Activated T-helper 1 cell treated with anti-CD3 and anti-CD28 coated beads, Interleukin-2, amount 50 U/mL, for 16 hours (primary cell): ENCODE measurements at places on chromosomes 5 and 9.

- DNase-seq = no peak
These were observed 243.2 kb downstream of the BRINP1 start for GRCh38 chr9:119126040-119126439.

GRCh38 chr5:51604324-51604723, 221.1 kb downstream of the ISL1 start:
- no peak for DNase-seq

DNA sequence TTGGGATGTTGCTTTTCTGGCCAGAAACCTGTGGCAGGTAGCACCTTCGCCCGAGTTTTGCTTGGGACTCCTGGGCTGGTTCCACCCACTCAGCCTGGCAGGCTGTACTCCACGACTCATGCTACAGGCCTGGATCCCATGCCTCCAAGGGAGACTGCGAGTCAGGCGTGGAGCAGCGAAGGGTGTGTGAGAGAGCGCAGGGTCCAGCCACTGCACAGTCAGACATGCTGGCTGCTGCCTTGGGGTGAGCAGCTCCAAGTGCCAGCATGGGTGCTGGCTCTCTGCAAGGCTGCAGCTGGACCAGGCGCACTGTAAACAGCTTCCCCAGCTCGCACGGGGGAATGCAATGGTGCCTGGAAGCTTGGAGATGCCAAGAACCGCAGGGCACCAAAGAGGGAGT, 249.6 kb upstream of the EDIL3 start:
- DNase-seq = no peak

GRCh38 chr5:44532981-44533380, 143.8 kb upstream of the FGF10 start:
- DNase-seq = no peak

- no peak for DNase-seq
These were observed 590.3 kb upstream of the C9orf72 start for GRCh38 chr9:28163619-28164018.

- no peak for DNase-seq
These were observed 182.1 kb upstream of the TRIM32 start for GRCh38 chr9:116504893-116505480.

DNA sequence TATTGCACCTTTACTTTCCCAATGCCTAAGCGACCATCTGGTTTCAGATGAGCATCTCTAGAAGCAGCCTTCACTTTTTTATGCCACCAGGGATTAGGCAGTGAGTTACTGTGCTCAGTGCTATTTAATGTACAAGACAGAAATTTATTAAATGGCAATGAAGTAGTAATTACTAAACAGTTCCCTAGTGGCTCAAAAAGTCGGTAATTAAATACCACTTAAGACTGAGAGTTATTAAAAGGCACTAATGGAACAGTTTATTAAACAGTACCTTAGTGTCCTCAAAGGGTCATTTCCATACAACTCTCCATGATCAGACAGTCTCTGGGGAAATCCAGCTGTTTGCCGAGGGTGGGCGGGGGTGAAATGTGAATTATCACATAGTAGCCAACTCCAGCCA, 42.3 kb downstream of the LHFPL2 start:
- DNase-seq = no peak

- DNase-seq = no peak
These were observed 377.8 kb downstream of the CHSY3 start for GRCh38 chr5:130282049-130282448.

DNA sequence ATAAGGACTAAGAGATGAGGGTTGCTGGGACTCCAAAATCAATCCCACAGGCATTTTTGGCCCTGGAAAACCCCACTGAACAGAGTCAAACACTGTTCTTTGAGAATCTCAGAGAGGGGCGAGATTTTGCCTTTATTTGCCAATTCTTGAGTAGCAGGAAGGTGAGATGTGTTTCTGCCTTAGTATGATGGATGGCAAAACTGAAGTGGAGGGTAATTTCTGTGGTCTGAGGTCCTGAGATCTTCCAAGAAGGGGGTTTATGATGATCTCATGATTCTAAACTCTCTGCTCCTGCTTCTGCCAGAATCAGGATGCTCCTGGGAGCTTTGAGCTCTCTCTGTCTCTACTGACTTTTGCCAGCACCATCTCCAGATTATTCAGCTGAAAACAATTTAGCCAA, 174.8 kb upstream of the CLINT1 start:
- DNase-seq = no peak

- DNase-seq = no peak
These were observed 47.3 kb downstream of the SLC12A7 start for GRCh38 chr5:1064383-1065142.

DNA sequence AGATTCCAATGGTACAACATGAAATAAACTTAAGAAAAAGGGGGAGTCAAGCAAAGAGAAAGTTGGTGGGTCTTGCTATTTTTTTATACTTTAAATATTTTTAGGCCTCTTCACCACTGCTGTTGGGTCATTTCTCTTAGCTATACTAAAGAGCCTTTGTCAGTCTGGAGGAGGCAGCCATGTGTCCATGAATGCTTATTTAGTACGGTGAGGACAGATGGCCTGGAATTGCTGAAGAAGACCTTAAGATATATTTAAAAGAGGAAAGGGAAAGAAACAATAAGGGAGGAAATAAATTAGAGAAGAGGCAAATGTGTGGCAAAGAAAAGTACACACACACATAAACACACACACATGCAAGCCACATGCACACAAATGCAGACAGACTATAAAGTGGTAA, 560.5 kb upstream of the MEF2C start:
- DNase-seq = no peak

DNA sequence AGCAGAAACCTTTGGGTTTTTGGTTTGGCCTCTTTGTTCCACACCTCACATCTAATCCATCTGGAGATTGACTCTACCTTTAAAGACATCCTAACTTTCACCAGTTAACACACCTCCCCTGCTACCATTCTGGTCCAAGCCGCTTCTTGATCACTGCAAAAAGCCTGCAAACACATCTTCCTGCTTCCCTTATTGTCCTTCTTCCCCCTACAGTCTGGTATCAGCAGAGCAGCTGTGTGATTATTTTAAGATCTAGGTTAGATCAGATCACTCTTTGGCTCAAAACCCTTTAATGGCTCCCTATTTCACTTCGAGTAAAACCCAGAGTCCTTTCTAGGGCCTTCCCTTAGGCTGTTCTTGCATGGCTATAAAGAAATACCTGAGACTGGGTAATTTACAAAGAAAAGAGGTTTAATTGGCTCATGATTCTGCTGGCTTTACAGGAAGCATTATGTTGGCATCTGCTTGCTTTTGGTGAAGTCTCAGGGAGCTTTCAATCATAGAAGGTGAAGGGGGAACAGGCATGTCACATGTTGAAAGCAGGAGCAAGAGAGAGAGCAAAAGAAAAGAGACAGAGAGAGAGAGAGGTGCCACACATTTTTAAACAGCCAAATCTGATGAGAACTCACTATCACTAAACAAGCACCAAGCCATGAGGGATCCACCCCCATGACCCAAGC, 1.5 kb upstream of the TEX10 start:
- DNase-seq = no peak

DNA sequence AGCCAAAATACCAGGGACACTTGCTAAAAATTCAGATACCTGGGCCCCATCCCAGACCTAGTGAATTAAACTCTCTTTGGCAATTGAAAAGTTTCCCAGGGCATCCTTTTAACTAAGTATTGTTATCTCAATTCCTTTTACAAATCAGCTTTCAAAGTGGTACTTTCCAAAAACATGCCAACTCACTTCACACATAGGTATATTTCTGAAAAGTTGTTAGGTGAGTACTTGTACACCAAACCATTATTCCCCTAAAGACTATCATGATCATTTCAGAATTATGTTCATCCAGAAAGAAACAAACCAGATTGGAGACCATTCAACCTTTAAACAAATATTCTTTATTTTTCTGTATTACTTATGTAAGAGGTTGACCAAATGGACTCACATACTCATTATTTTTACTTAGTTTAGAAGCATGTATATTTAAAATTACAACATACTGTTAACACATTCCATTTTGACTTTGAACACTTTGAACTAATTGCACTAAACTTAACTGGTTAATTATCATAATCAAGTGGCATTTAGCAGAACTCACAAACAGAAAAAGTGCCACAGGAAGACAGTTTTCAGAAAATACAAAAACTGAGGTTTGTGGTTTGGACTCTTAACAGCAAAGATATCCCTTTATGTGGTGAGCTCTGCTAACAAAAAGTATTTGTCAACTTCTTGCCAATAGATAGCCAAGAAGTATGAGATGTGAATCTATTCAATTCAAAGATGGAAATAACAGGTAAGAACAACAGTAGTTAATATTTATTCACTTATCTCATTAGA, 40.7 kb downstream of the KIAA0825 start:
- DNase-seq = no peak

- DNase-seq = no peak
These were observed 33.8 kb upstream of the PANK3 start for GRCh38 chr5:168612996-168613395.

DNA sequence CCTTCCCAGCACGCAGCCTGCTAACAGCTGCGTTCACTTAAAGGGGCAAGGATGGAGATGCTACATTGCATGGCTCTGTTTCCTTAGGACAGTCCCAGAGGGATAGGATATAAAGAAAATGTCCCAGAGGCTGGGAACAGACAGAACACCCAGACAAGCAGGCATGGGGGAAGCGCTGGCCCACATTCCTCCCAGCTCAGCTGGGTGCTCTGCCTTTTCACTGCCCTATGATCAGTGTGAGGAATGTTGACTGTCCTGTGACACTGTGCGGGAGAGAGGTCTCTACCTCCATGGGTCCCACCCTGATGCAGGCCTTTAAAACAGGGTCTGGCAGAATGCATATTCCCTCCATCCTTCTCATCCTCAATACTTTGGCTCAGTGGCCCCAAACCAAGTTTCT, 459.4 kb upstream of the DMAC1 start:
- no peak for DNase-seq

DNA sequence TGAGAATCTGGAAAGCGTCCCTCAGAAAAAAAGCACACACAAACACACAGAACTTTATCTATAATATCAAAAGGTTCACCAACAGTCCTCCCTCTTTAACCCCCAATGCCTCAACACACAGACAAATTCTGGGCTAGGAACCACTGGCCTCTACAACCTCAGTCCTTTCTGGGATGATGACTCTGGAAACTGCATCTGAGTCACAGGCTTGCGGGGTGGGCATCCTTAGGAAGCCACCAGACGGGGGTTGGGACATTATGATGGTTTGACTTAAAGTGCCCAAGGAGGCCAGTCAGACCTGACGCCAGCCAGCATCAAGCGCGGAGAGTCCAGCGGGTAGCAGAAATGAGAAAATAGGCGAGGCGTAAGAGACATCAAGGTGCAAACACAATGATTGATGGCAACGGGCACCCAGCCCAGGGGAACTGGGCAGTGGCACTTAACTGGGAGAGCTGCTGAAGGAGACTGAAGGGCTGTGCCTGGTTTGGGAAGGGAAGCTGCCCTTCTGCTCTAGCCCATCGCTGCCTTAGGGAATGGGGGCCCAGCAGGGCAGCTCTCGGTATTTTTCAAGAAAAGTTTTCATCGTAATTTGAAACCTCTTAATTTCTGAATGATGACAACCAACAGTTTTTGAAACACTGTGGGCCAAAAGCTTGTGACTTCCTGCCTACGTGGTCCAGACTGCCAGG, 20.7 kb downstream of the SPRY4 start:
- DNase-seq = no peak

GRCh38 chr9:18606281-18606680, 132.3 kb downstream of the ADAMTSL1 start:
- DNase-seq = no peak

DNA sequence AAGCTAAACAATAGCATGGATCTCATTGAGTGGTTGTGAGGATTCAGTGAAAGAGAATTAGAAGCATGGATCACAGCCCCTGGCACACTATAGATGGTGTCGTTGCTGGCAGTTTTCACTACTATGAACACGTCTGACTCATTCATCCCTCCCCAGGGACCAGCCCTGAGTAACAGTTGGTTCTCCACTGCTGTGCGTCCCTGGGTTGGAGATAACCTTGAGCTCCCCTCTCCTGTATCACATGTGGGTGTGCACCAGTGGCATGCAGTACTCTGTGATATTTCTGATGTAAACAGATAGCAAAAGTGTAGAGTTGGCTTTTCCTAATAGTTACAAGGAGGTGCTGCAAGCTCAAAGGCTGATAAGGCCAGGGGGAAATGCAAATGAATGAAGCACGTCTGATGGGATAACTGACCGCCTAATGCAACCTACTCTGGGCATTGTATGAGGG, 8.8 kb upstream of the LCP2 start:
- no peak for DNase-seq

DNA sequence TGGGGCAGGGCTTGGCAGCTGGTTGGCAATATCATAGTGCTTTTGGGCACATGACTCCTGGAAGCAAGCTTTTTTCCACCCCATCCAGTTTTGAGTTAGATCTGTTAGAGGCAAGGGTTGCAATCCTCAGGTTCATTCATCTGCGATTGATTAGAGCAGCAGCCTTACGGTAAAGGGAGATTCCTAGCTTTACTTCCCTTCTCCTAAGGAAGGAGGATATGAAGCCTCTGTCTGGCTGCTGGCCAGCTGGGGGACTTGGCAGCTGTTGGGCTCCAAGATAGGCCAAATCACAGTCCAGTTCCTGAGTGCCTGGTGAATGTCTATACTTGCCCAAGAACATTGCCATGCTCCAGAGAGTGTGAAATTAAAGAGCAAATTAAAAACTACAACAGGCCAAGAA, 113.4 kb upstream of the CCNH start:
- DNase-seq = no peak

GRCh38 chr5:132008961-132009680, 2.3 kb downstream of the ACSL6 start:
- DNase-seq = no peak

GRCh38 chr5:74020503-74020902, 394.5 kb downstream of the ARHGEF28 start:
- DNase-seq = no peak

- no peak for DNase-seq
These were observed 43.2 kb downstream of the WWC1 start for GRCh38 chr5:168334695-168335094.

DNA sequence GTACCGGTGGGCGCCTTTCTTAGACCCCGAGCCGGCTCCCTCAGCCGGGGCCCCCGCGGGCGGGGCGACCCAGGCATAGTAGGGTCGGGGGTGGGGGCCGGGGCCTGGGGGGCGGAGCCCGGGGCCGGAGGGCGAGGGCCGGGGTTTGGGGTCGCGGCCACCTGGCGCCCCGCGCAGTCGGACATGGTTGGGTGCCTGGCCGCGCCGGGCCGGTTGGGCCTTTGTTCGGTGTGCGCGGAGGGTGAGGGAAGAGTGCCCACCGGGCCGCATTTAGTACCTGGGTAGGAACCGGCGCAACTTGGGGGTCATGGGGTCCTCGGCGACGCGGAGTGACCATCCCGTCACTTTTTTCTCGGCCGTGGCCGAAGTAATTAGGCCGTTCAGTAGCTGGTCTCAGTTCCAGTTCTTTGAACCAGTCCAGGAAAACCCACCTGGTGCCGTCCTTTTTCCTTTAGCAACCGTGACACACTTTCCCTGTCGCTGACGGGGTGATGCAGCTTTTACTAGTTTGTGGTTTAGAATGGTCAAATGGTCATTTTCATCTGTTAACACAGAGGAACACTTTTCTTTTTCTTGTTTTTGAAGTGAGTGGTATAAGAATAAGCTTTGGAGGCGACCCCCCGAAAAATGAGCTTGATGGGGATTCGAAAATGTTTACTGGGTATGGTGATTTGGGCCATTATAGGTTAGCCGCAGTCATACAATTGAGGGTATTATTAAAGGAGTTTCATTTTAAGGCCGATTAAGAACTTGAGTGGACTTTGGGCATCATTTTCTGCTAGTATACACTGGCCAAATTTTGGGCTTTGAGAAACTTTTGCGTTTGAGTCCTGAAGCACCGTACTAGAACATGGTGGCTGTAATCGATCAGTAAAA, 589 bp downstream of the CKS2 start:
- DNase-seq = no peak

- no peak for DNase-seq
These were observed 183.0 kb downstream of the CETN3 start for GRCh38 chr5:90226433-90227099.

- DNase-seq = no peak
These were observed 1.3 kb upstream of the TRIM36 start for GRCh38 chr5:115170929-115171510.
